ENCODE measurements at places on chromosomes 7 and 10.

GRCh38 chr10:103868200-103868599 lies 12.8 kb upstream of the SH3PXD2A start:
- DNase-seq = no peak

DNA sequence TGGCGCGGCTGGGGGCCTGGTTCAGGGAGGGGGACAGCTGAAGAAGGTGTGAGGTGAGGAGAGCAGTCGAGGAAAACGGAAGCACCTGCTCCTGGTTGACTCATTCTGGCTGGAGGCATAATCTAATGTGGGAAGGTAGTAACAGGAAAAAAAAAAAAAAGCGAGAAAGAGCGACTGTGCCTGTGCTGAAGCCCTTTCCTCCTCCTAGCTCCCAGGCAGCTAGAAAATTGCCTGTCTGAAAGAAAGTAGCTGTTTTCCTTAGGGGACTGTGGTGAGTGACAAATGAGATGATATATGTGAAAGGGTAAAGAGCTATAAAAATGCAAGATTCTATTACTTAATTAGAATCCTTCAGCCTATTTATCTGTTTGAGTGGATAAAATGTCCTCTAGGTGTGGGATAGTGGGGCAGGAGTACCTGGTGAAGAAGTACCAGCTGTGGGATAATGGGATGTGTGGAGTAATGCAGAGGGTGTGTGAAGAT lies 4.9 kb upstream of the MEST start:
- no peak for DNase-seq

- peak; percentile 19 for DNase-seq
Measured at GRCh38 chr10:99975106-99975829, 34.5 kb downstream of the DNMBP start.

- no peak for DNase-seq
Measured at GRCh38 chr7:84971360-84971759, 215.5 kb downstream of the SEMA3D start.

DNA sequence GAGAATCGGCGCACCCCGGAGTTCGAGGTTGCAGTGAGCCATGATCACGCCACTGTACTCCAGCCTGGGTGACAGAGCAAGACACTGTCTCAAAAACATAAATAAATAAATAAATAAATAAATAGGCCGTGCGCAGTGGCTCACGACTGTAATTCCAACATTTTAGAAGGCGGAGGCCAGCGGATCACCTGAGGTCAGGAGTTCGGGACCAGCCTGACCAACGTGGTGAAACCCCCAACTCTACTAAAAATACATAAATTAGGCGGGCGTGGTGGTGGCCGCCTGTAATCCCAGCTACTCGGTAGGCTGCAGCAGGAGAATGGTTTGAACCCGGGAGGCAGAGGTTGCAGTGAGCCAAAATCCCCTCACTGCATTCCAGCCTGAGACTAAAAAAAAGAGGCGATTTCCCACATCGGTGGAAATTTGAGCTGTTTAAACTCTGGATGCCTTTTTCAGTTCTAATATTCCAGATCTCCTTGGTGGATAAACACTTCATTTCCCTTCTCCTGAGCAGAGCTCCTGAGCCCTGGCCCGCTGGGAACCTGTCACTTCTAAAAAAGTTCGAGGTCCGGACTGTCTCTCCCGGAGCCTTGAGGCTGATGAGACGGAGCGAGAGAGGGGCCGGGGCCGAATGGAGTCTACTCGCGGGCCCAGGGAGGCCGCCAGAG lies 2.0 kb upstream of the NFKB2 start:
- no peak for DNase-seq

DNA sequence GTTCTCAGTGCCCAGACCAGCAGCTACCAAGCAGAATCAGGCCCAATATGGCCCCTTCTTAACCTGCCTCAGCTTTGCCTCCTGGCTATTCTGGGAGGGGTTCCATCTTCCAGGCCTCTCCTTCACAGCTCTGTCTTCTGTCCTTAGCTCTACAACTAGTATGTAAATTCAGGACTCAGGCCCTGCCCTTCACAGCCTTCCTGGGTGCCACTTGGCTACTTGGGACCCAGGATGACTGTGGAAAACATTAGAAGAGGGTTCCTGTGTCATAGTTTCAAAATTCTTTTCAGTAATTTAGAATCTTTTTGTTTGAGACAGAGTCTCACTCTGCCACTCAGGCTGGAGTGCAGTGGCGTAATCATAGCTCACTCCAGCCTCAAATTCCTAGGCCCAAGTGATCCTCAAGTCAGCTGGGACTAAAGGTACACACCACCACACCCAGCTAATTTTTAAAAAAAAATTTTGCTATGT lies 33.2 kb upstream of the PAPSS2 start:
- no peak for DNase-seq

DNA sequence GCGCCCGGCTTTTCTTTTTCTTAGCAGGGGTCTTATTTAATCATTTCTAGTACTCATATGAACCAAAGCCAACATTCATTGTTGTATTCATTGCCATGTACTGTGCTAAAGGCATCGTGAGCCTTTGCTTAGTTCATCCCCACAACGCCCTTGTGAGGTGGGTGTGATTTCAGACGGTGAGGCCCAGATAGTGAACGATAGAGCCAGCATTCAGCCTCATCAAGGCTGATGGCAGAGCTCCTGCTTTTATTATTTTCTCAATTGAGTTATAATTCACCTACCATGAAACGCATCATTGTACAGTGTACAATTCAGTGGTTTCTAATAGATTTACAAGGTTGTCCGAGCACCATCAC lies 50.1 kb downstream of the HK1 start:
- no peak for DNase-seq

DNA sequence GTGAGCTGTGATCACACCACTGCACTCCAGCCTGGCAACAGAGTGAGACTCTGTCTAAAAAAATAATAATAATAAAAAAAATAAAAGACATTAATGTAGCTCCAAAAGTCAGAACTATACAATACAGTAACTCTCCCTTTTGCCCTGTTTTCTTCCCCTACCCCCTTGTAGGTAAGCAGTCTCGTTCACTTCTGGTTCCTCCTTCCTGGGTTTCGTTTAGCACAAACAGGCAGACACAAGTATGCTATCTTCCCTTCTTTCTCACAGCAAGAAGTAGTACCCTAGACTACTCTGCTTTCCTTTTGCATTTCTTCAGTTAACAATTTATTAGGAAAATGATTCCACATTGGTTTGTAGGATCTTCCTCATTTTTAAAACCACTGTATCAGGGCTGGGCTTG lies 33.1 kb downstream of the PDSS1 start:
- no peak for DNase-seq

DNA sequence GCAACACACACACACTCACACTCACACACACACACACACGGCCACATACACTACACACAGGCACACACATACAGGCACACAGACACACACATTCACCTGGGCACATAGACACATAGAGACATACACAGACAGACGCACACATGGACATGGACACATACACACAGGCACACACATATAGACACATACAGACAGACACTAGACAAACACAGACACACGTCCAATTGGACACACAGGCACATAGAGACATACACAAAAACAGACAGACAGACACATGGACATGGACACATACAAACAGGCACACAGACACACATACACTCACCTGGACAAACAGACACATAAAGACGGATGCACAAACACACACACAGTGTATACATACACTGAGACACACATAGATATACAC lies 21.7 kb upstream of the ACTR3B start:
- no peak for DNase-seq

DNA sequence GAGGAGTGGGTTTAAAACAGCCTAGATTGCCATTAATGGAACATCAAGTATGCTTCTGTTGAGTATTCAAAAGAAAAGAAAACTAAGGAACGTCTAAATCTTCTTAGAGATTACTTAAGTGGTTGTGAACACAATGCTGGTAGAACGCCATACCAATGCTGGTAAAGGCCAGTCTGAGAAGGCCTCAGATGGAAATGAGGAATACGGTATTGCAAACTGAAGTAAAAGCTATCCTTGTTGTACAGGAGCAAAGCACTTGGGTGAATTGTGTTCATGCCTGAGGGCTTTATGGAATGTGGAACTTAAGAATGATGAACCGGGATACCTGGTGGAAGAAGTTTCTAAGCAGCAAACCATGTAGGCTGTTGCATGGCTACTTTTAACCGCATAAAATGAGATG lies 208.0 kb downstream of the KCND2 start:
- DNase-seq = no peak

DNA sequence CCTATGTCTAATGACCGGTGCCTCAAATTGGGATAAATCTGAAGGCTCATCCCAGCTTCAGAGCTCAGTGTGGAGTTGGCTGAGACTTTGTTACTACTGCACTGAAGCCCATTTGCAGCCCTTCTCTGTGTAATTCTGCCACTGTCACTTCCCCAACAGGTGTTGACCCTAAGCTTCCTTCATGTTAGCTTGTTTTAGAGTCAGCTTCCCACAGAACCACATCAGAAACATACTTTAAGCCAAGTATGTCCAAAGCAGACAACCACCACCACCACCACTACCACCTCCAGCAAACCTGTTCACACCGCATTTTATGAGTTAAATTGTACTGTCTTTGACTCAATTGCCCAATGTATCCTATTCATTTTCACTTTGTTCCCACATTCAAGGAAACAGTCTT lies 25.2 kb upstream of the GNAT3 start:
- no peak for DNase-seq

GRCh38 chr7:14900051-14900450 lies 2.5 kb downstream of the DGKB start:
- no peak for DNase-seq

DNA sequence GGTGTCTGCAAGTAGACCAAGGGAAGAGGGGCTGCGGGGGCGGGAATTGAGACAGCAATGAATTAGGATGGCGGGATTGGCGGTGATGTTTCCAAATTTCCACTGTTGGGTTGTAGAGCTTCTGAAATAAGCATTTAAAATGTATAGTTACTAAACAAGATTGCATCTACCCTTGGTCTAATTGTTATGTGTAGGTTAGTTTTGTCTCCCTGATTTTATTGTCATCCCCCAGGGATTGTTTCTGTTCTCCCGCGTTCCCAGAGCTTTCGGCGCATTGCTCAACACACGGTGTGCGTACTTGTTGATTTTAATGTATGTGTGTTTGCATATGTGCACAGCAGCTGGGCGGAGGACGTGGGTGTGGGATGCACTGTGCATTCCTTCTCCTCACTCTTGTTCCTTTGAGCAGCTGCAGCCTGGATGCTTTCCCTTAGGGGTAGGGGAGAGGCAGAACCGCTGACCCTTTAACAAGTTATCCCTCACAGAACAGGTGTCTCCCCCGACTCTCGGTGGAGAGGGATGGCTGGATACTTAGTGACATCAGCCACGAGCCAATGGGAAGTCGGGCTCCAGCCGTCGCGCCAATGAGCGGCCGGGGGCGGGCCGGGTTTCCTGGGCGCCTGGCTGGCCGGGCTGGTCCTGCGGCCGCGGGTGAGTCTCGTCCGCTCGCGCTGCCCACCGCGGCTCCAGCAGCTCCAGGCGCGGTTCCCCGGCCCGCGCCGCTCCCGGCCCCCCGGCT lies at the start of gene TSPAN33:
Gene TSPAN33, plus strand, starts transcription at position 613 of the 739 bp plus-strand sequence. CDS start 274 bp downstream, outside the sequence.
- DNase-seq = peak; percentile 88

DNA sequence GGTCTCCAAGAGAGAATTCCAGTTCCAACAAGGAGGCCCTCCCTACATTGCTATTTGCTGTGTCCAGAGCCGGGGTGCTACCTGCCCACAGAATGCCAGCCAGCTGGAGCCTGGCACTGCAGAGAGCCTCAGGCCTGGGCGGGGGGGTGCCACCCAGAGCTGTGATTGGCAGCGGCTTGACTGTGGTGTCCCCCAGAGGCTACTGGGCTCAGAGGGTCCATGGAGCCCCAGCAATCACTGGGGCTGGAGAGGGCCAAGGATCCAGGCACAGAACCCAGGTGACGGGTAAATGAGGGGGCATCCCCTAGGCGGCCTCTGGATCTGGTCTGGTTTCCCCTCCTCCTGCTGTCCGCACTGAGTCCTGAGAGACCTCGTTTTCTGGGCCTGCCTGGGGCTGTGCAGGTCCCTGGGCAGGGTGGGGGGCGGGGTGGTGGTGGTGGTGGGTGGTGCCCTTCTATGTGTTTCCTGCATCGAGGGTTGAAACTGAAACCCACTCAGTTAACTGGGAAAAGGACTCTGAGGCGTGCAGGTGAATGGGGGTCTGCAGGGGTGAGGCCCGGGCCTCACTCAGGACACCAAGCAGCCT lies 12.6 kb downstream of the DPYSL4 start:
- DNase-seq = no peak

DNA sequence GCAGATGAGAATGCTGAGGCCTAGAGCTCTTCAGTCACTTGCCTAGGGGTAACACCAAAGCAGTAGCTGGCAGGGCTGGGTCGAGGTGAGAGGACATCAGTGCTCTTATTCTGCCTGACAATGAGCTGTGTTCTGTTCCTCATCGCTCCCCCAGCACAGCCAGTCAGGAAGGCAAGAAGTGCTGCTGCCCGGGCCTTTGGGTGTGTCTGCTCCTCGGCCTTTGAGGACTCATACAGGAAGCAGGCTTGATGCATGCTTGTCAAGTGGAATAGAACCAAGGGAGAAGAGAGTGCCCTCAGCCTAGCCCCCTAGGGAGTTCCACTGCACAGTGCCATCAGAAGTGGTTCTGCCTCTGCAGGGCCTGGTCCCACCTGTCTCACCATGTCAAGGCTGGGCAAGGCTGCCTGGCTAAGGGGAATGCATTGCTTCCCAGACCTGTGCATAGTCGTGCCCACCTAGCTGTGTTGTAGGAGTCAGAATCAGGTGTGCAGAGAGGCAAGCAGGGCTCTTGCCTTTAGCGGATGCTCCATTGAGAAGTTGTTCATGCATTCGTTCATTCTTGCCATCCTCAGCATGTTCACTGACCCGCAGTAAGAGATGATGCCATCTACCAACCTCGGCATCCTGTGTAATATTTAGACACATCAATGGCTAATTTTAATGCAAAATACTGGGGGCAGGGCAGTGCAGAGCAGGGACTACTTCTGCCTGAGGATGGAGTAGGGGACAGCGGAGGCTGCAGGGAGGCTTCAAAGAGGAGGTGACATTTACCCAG lies 156.6 kb downstream of the RPS24 start:
- DNase-seq = no peak

- DNase-seq = peak; percentile 97
Measured at GRCh38 chr7:91880413-91881241, at the start of gene MTERF1. Gene MTERF1 (minus strand): TSS chr7:91880702. CDS start chr7:91880083, 619 bp downstream.

GRCh38 chr10:133127291-133128125 lies 32.5 kb upstream of the KNDC1 start:
- DNase-seq = no peak

- no peak for DNase-seq
Measured at GRCh38 chr10:10716972-10717371, 300.7 kb upstream of the CELF2 start.

DNA sequence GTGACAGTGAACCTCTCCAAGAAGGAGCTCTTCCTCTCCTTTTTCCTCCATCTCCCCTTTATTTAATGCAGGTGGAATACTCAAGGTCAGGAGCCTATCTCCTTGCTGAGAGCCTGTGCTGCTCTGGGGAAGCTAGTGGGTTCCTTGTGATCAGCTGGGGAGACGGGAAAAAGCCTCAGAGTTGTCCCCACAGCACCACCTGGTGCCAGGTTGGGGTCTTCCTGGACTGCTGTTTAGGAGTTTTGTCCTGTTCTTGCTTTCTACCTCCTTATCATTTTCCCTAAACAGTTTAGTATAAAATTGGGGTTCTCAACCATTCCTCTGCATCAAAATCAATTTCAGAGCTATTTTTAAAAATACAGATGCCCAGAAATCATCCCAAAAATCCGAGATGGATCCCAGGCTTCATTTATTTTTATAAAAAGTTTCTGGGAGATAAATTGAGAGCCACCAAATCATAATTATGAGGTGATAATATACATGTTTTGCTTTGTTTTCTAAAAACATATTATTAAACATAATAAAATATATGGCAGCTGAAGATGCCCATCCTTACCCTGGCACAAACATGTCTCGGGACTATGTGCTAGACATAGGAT lies 44.3 kb downstream of the MACC1 start:
- DNase-seq = peak; percentile 46

GRCh38 chr10:114544045-114544659 lies 113.9 kb downstream of the ABLIM1 start:
- no peak for DNase-seq

All from suppressor macrophage treated with lipopolysaccharide for 4 hours (primary cell).